ENCODE measurements at places on chromosomes 11 and 22. TPM values are rescaled to one million over a fixed set of nuclear protein-coding genes. Genes with fewer than 3 reads are reported as not detected.
A peak's percentile ranks its signal among the peaks of the same experiment; 100 is the strongest.

MUC5B gene
- total RNA-seq = not detected

DNA sequence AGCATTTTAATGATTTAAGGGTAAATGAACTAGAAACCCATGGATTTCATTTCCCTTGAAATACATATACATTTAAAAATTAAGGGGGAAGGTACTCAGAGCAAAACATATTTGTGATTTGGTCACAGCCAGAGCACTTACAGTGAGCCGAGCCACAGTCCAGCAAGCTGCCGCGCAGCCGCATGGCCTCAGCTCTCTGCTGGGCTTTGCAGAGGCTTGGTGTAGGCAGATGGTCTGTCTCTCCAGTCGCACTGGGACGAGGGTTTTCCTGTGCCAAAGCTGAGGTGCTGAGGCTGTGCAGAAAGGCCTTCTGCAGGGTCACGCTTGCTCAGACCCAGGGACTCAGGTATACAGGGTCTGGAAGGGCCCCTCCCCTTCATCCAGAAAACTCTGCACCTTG lies 367.3 kb downstream of the OPCML start:
- no peak for DNase-seq

GRCh38 chr11:126587541-126587940 lies 232.1 kb downstream of the ST3GAL4 start:
- DNase-seq = peak; percentile 60

- DNase-seq = no peak
Observed at GRCh38 chr11:119839476-119840133, 110.6 kb upstream of the NECTIN1 start.

DNA sequence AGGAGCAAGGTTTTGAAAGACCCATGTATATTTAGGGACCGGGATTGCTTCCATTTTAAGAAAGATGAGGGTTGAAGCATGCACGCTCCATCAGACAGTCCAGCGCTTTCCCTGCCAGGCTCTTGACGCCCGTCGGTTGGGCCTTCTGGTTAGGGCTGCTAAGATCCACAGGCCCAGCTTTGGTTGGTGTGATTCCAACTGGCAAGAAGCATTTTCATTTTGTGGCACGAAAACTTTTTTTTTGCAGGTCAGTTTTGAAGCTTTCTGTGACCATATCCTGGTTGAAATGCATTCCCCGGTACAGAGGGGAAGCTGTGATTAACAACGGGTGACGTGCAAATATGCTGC lies 34.3 kb upstream of the MPPED1 start:
- peak; percentile 48 for DNase-seq

DNA sequence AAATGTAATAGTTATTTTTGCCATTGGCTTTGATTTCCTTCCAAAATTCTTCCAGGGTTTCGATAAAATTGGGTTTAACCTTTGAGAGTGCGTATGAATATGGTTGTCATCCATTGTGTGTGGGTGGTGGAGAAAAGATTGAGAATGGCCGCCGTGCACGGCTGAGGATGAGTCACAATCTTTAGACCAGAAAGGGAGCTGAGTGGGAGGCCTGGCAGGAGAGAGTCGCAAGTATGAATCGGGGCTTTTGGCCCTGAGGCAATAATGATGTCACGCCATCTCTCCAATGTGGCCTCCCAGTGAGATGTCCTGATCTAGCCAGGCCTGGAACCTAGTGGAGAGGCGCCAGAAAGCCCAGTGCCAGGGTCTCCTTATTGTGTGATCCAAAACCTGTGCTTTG lies 33.1 kb upstream of the SMPD1 start:
- peak; percentile 95 for DNase-seq

DNA sequence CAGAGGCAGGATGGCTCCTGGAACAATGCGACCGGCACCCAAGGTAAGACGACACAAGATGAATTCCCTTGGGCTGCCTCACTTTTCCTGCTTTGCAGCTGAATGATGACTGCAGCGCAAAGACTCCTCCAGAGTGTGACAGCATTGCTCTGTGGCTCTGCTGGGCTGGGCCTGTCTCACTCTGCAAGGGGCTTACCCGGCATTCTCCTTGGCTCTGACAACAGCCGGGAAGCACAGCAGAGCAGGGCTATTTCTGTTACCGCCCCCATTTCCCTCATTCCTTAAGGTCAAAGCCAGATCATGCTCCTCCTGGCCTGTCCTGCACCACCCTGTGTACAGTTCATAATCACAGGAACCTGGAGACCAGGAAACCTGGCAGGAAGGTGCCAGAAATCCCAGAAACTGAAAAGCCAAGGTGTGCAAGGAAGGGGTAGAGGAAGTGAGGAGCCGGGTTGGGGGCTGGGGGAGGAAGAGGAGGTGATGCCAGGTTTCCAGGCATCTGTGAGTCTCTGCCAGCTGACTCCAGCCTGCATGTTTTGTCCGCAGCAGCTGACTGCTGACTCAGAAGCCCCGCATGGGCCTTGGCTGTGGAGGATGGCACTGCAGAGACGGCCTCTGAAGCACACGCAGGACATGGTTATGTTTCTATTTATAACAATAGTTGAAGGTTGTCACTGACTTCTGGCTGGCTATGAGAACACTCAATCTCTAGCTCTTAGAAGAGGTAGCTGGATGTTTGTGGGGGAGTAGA lies 113.6 kb downstream of the MICAL3 start:
- peak; percentile 88 for DNase-seq

GRCh38 chr11:102560555-102561011 lies 30.0 kb upstream of the MMP7 start:
- DNase-seq = peak; percentile 77

C22orf23 gene
- total RNA-seq = 0.54 TPM

GRCh38 chr11:1162491-1163311 lies 4.9 kb downstream of the MUC5AC start:
- DNase-seq = no peak
